Fibroblast of skin of scalp (primary cell): ENCODE measurements at places on chromosomes 11 and 22.

DNA sequence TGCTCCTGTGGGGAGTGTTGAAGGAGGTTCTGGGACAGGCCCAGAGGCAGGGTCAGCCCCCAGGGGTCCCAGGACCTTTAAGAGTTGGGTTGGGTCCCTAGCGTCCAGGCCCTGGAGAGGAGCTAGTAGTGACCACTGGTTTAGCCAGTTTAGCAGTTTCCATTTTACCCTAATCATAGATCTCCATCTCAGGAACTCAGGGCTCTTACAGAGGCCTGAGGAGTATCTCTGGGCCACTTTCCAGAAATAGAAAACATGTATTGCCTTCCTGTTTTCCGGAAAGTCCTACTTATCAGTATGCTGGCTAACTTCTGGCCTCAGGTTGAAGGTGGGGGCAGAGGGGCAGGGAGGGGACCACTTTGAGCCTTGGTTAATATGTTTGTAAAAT, 13.5 kb downstream of the NCF4 start:
- no peak for DNase-seq

DNA sequence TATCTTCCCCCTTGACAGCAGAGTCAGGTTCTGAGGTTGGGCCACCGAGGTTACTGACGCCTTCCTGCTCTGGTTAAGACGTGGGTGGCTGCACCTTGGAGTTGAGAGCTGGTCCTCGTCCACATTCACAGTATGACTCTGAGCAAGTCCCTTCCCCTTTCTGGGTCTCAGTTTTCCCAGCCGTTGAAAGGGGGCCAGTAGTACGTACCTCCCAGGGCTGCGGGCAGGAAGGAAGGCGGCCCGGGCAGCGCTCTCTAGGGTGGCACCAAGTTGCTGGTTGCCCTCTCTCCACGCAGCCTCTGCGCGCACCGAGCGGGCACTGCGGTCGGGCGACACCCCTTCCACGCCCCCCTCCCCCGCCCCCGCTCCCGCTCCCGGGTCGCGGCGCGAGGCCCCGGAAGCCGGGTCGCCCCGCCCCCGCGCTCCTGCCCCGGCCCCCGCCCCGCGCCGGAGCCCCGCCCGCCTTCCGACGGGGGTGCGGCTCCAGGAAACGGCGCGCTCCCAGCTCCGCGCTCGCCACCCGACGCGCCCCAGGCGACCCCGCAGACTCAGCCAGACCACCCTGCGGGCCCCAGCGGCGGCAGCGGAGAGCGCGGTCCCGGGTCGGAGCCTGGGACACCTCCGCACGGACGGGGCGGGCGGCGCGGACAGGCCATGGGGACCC, at the start of gene EHBP1L1:
EHBP1L1 (plus strand) TSS at position 486 of the 664 bp plus-strand sequence. CDS start 250 bp downstream, outside the sequence.
- DNase-seq = peak; percentile 51

DNA sequence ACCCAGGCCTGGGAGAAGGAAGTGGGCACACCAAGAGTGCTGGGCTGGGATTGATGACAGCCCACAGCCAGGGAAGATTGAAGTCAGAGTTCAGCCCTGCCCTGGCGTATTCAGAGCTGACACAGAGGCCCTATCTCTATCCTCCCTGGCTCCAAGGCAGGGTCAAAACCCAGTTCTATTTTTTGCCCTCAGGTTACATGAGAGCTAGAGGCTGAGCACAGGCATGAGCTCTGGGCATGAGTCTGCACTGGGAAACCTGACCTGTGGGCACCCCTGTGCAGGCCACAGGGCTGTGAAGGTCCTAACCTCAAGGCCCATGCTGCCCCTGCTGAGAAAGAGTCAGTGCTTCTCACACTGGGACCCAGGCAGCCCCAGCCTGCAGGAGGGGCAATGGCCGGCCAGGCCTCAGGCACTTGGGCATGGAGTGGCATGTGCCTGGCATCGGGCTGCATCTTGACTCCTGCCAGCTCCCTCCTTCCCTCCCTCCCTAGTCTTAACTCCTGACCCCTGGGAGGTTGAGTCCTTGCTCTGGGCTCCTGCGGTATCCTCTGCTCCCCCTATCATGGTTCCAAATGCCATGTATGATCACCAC, 5.4 kb downstream of the SLC35E4 start:
- DNase-seq = no peak

DNA sequence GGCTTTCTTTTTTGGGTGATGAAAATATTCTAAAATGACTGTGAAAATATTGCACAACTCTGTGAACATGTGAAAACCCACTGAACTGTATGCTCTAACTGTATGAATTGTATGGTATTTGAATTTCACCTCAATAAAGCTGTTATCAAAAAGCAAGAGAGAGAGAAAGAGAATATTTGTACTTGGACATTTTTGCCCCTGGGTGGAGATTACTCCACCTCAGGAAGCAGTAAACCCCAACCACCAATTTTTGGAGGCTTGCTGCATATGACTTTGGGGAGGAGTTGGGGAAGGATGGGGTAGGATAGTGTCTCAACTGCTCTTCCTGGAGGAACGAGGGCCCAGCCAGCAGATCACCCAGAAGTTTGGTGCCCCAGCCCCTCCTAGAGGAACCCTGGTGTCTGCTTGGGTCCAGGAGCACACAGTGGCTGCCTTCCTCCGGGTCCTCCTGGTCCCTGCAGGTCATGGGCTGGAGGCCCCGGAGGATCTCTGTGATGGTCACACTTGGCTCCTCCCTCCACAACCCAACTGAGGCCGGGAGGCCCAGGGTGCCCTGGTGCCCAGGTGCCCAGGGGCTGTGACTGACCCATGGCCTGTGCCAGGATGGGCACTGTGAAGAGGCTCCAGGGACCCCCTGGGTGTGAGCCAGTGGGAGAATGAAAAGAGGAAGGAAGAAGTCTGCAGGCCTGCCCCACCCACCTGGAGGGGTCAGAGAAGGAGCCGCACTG, 15.3 kb upstream of the PICK1 start:
- DNase-seq = no peak

DNA sequence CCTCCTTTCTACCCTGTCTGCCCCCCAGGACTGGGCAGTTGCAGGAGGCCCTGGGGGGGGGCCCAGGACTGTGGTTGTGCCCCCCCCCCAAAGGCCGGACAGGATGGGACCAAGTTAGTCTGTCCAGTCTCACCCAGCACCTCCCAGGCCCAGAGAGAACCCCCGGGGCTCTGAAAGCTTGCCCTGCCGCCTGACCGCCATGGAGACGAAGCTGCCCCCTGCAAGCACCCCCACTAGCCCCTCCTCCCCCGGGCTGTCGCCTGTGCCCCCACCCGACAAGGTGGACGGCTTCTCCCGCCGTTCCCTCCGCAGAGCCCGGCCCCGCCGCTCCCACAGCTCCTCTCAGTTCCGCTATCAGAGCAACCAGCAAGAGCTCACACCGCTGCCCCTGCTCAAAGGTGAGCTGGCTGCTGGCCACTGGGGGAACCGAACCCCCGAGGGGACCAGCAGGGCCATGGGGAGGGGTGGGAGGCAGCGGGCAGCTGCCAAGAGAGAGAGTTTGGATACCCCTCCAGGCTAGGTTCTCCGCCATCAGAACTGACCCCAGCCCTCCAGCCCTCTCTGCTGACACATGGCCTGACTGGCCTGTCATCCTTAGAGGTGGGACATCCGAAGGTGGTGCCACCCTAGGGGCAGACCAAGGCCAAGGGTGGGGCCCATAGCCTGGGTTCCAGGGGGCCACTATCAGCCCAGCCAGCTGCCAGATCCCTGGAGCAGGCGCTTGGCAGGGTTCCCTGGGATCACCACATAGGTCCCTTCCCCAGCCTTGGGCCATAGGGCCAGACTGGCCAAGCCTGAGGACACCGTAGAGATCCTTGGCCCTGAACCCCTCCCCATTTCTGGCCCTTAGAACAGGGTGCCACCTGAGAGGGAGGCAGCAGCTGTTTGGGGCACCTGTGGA, 1.3 kb downstream of the PPP2R5B start:
- no peak for DNase-seq

DNA sequence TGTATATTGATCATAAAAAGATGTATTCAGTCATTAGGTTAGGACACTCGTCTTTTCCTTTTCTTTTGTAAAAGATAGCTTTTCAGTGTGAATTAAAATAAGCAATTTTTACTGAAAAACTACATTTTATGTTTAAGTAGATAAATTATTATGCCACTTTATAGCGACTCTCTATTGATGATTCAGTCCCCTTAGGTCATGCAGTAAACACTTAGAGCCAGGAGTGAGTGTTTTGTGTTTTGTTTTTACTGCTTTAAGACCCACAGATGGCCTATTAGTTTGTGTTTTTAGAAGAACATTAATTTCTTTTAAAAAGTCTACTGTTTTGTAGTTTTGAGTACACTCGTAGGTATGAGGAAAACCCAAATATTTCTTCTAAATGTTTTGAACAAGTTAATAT, 86.6 kb downstream of the YAP1 start:
- DNase-seq = no peak

- no peak for DNase-seq
Measured at GRCh38 chr11:33719587-33719986, 16.6 kb downstream of the CD59 start.

- DNase-seq = peak; percentile 23
Measured at GRCh38 chr11:84720706-84721402, 906.3 kb downstream of the DLG2 start.

DNA sequence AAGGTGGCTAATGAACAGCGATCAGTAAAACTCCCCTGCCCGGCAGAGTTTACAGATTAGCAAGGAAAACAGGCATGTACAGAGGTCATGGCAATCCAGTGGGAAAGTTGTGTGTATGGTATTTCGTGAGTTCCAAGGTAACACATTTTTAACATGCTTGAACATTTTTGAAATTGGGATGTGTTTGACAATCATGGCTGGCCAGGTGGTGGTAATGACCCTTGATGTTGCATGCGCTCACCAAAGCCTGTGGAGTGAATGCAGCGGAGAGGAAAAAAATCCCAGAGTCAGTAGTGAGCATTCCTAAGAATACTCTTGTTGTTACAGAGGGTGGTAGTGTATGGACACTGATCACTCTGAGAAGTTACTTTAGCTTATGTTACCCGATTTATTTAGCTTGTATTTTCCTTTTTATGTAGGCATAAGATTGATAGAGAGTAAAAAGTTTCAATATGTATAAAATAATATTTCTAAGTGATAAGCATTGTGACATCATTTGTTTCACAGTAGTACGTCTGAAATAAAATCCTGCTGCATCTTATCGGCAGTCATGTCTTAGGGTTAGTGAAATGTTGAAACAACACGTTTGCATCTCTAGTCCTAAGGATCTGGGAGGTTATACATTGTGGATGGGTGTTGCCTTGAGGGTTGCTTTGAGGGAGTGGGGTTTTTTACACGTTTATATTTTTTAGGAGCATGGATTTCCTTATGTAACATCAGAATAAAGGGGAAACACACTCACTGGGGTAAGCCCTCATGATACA, 8.7 kb downstream of the TEAD1 start:
- no peak for DNase-seq

DNA sequence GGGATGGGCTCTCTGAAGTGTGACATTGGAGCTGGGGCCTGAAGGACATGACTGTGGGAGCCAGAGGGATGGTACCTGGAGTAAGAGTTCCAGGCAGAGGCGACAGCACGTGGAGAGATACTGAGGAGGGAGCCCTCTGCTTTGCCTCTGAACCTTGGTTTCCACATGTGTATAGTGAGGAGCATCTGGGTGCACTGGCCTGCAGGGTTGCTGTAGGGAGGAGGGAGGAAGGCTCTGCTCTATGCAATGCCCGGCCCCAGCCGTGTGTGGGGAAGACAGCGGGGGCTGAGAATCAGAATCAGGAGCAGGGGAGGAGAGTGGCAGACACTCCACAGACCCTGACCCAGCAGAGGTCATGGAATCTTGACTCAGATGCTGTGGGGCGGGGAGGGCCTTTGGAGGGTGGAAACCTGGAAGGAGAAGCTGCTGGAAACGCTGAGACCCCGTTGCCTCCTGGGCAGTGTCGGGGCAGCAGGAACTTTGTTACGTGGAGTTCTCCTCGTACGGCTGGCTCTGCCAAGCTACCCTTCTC, 4.0 kb downstream of the SCYL1 start:
- no peak for DNase-seq

GRCh38 chr11:33620423-33621171, 80.0 kb downstream of the C11orf91 start:
- DNase-seq = peak; percentile 81

- peak; percentile 15 for DNase-seq
Measured at GRCh38 chr22:47281126-47282106, 519.0 kb downstream of the TBC1D22A start.

GRCh38 chr11:117199053-117199915, at the start of gene TAGLN:
TSS of gene TAGLN (plus strand) at chr11:117199370. CDS start at chr11:117203014, 3,644 bp downstream.
- peak; percentile 100 for DNase-seq

- DNase-seq = no peak
Measured at GRCh38 chr11:100619484-100619883, 67.6 kb upstream of the ARHGAP42 start.
